Pericardium fibroblast (primary cell): ENCODE measurements at places on chromosomes 6 and 20. TPM values are rescaled to one million over a fixed set of nuclear protein-coding genes. Genes with fewer than 3 reads are reported as not detected.

The CRISP1 gene
- total RNA-seq = not detected in 2 replicates

The F13A1 gene
- 0.51 TPM in 1 of 2 replicates, not detected in the other for total RNA-seq

The OR2H1 gene
- not detected in 2 replicates for total RNA-seq

The LY6G6D gene
- not detected in 2 replicates for total RNA-seq

The PGK2 gene
- total RNA-seq = not detected in 2 replicates

The OR2H2 gene
- not detected in 2 replicates for total RNA-seq

The TMEM170B gene
- total RNA-seq = 0.26 and 0.47 TPM in 2 replicates
